ENCODE measurements at places on chromosomes 11 and 22. TPM values are rescaled to one million over a fixed set of nuclear protein-coding genes. Genes with fewer than 3 reads are reported as not detected.
A peak's percentile ranks its signal among the peaks of the same experiment; 100 is the strongest.

- DNase-seq: no peak
Measured at GRCh38 chr11:112121981-112122615, 35.4 kb downstream of the SDHD start.

DNA sequence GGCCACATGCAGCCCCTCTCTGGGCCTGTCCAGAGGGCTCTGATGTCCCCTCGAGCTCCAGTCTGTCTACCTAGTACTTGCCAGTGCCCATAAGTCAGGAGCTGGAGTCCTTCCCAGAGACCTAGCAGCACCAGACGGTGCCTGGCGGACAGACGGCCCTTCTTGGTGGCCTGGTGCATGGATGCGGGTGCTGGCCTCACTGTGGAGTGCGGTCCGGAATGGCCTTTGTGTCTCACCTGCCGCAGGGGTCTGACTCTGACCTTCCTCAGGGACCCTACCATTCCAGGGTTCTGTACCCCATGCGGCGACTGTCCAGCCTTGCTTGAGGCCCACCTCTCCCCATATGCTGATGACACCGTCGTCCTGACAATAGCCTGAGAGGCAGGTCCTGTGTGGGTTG, 29.4 kb upstream of the SMIM38 start:
- DNase-seq: no peak

DNA sequence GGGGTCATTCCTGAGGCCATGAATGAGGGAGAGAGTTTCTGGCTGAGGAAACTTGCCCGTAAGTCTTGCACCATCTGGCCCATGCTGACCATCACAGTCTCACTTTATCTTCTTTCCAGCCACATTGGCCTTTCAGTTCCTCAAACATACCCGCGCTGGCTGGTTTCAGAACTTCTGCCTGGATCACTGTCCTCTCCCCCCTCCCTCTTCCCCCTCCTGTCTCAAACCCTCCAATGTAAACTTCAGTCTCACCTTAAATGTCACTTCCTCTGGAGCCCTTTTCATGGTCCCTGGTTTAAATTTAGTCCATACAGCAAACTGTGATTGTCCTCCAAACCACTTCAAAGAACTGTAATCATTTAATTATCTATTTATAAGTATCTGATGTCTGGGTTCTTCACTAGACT, 3.7 kb upstream of the TMEM109 start:
- no peak for DNase-seq

DNA sequence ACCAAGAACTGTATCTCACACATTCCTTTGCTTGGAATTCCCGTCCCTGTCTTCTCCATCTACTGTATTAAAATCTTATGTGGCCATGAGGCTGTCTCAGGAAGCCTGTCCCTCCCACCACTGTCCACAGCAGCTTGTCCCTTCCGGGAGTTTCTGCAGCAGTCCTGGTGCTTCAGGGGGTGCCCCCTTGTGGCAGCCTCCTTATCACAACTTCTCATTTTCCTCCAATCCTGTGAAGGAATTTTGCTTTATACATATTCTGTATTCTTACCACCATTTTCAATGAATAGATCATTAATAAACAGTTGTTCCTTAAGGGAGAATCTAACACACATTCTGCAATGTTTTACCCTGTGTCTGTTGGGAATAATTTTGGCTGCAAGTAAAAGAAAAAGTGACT, 220.4 kb upstream of the RAG2 start:
- DNase-seq: no peak

KBTBD4 gene
- total RNA-seq: 19.6 TPM

NNMT gene
- total RNA-seq: 470 TPM

GRCh38 chr22:50148991-50149721, 21.4 kb upstream of the PANX2 start:
- peak; percentile 55 for DNase-seq

LBHD1 gene
- 4.6 TPM for total RNA-seq

WNT7B gene
- 15.3 TPM for total RNA-seq

GRCh38 chr11:100671471-100671870, 15.6 kb upstream of the ARHGAP42 start:
- no peak for DNase-seq

- no peak for DNase-seq
Measured at GRCh38 chr11:75558939-75559843, 2.9 kb upstream of the SERPINH1 start.

CRYBB3 gene
- total RNA-seq: 0.82 TPM

GRCh38 chr11:12979928-12980689, 29.0 kb upstream of the RASSF10 start:
- DNase-seq: no peak

DNA sequence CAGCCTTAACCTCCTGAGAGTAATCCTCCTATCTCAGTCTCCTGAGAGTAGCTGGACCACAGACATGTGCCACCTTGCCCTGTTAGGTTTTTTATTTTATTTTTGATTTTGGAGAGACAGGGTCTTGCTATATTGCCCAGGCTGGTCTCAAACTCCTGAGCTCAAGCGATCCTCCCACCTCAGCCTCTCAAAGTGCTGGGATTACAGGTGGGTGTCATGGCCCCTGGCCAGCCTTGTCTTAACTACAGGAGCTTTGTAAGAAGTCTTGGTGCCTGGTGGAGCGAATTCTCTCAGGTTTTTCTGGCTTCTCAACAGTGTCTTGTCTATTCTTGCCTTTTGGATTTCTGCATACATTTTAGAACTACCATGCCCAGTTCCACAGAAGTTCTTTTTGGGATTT, 546.4 kb downstream of the TBC1D22A start:
- DNase-seq: no peak

DNA sequence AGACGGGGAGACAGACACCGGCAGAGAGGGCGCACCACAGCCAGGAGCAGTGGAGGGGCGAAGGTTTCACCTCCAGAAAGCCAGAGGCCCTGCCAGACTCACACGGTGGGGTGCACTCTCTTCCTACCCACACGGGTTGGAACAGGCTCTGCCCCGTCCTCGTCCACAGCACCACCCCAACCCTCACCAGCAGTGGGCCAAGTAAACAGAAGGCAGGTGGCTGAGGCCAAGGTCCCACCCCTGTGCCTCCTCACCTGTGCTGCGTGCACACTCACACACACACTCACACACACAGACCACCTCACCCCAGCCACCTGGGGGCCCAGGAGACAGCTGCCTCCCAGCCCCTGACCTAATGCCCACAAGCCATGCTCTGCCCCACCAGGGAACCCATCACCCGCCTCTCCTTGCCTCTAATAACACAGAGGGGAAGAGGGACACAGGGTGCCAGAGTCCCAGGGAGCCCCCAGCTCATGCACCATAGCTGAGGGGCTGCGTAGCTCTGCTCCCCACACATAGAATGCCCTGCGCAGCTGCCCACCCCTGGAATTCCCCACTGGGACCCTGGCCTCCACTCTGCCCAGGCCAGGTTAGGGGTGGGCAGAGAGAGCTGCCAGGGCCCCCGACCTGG, 3.1 kb downstream of the CYB5R3 start:
- DNase-seq: no peak

GRCh38 chr22:48794906-48795305, 1032.8 kb downstream of the BRD1 start:
- DNase-seq: no peak

GRCh38 chr11:124277207-124277606, 21.0 kb downstream of the OR8G5 start:
- no peak for DNase-seq

DNA sequence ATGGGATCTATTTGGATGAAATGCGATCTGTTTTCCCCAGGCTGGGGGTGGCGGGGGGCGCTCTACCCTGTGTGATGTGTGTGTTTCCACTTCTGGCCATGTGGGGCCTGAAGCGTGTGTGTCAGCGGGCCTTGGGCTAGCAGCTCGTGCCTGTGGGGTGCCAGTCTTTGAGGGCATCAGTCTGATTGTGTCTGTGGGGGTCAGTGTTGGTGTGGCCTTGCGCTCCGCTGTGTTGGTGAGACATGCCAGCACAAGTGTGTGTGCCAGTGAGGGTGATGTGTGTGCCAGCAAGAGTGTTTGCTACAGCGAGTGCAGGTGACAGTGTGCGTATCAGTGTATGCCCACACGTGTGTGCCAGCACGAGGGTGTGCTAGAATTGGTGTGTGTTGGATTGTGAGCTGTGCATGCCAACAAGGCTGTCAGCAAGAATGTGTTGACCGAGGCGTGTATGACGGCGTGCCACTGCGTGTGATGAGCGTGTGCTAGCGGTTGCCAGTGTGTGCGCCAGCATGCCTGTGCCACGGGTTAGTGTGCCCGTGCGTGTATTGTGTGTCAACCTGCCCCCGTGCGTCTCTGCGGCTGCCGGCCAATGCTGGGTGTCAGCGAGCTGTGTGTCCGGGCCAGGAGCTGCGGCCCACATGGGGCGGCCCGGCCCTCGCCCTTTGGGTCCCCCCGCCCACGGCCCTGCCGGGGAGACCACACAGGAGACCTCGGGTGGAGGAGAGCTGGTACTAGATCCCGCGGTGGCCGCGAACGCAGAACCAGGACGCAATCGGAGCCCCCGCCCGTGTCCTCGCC, 519 bp downstream of the ARRB1 start:
- no peak for DNase-seq

- DNase-seq: no peak
Measured at GRCh38 chr11:73384531-73384871, 8.3 kb downstream of the RELT start.

CAPRIN1 gene
- 213 TPM for total RNA-seq

GRCh38 chr11:14334893-14335292, 24.1 kb downstream of the RRAS2 start:
- DNase-seq: no peak

- DNase-seq: peak; percentile 79
Measured at GRCh38 chr11:23903044-23903704, 593.7 kb upstream of the LUZP2 start.

DNA sequence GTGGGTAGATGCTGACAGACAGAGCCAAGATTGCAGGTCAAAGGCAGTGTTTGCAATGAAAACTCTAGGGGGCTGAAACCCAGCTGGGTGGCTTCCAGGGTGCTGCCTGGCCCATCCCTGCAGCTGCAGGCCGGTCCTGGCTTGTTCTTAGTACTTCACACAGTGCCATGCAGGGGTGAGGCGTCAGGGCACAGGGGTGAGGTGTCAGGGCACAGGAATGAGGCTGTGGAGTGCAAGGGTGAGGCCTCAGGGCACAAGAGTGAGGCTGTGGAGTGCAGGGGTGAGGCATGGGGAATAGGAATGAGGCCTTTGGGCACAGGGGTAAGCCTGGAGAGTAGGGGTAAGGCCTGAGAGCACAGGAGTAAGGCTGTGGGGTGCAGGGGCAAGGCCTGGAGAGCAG, 337.6 kb downstream of the TBC1D22A start:
- no peak for DNase-seq

KRTAP5-8 gene
- total RNA-seq: not detected

DNA sequence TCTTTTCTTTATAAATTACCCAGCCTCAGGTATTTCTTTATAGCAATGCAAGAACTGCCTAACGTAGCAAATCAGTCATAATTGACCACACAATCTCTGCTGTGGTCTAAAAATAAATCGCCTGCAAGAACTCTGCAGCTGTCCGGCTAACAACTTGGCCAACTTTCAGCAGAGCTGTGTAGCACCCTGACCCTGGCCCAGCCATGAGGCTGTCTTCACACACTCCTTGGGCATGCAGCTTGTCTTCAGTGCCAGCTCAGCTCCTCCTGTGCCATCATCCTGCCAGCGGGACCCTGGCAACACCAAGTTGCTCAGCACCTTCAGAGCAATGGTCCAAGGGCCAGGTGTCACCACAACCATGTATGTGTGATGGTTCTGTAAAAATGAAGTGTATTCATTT, 355.6 kb downstream of the OPCML start:
- no peak for DNase-seq

- DNase-seq: no peak
Measured at GRCh38 chr11:72832301-72833082, 18.3 kb downstream of the ATG16L2 start.

RASSF10 gene
- total RNA-seq: 3.9 TPM

CARNS1 gene
- 0.21 TPM for total RNA-seq

GRCh38 chr22:28934026-28934425, 50.7 kb downstream of the ZNRF3 start:
- DNase-seq: no peak

DNA sequence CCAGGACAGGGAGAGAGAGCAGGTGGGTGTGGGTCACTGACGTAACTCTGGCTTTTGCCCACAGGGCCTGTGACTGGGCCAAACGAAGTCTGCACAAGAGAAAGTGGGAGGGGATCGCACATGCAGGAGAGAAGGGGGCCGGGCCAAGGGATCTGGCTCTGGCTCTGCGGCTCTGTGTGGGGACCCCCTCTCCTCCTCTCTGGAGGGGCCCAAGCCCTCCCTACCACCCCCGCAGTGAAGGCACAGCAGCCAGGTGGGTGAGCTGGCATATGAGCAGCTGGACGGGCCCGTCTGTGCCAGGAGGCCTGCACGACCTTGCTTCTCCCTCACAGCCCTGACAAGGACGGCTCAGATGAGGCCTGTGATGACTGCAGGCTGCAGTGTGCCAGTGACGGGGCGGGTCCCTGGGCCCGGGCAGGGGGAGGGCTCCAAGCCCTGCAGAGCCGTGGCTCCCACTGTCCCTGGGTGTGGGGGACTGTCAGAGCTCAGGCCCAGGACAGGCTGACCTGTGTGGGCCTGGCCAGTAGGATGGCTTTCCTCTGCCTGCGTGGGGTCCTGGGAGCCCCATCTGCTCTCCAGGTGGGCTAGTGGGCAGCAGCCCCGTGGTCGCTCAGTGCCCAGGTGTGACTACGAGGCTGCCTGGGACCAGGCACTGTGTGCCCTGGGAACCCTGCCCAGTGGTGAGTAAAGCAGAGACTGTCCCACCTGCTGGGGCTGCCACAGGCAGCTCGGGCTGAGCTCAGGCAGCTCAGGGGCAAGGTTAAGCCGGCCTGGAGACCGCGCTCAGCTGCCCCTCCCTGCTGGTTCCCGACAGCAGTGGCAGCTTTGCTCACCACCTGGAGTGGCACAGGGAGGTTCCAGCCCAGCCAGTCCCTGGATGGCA, 22.2 kb downstream of the MRGPRG start:
- DNase-seq: no peak

SLC5A4 gene
- total RNA-seq: 0.79 TPM

NUMA1 gene
- 157 TPM for total RNA-seq

DNA sequence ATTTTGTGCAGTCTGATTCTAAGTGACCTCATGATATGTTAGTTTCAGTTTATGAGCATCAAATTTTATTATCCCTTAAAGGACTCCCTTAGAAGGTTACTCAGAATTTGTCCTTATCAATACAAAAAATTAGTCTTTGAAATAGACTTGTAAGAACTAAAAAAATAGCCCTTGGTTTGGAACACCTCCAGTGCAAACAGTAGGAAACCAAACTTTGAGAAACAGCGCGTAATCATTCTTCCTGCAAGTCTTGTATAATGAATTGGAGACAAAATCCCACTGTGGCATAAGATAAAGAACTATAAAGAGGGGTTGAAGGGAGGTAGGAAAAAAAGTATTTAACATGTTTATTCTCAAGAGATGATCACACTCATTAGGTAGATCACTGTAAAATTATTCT, 10.8 kb upstream of the MSANTD4 start:
- DNase-seq: no peak

DNA sequence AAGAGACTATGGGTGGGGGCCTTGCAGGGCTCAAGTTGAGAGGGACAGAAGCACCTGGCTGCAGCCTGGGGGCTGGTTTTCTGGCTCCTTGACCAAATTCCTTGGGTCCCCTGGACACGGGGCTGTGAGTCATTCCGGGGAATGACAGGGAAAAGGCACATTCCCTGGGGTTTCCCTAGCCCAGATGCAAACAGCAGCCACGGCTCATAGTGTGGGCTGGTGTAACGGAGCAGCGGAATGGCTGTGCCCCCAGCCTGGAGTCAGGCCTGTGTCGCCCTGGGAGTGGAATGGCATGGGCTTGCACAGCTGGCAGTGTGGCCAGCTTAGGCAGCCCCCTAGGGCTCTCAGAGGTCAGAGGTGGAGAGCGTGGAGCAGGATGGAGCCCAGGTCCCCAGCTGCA, 77.6 kb upstream of the KCNQ1OT1 start:
- DNase-seq: peak; percentile 32

- no peak for DNase-seq
Measured at GRCh38 chr22:29116397-29117123, 43.7 kb downstream of the KREMEN1 start.

OR6T1 gene
- not detected for total RNA-seq
